HEK293T (cell line): ENCODE measurements at places on chromosomes 6 and 20.

GRCh38 chr20:4730780-4731179, 9.1 kb downstream of the PRND start:
- DNase-seq: no peak

DNA sequence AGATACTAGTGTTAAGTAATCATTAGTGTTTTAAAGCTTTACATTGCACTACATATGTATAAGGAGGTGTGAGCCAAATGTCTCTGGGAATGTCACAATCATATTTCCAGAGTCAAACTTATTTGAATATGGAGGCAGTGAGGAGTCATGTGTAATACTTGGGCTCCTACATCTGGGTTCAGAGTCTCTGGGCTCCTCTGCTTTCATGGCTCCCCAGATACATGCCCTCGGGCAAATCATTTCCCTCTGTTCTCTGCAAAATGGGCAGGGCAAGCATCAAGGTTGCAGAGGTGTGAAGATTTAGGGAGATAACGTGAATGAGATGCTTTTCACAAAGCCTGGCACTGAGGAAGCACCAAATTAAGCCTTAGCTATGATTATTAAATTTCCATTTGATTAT, 138.3 kb upstream of the SGK1 start:
- DNase-seq: no peak

DNA sequence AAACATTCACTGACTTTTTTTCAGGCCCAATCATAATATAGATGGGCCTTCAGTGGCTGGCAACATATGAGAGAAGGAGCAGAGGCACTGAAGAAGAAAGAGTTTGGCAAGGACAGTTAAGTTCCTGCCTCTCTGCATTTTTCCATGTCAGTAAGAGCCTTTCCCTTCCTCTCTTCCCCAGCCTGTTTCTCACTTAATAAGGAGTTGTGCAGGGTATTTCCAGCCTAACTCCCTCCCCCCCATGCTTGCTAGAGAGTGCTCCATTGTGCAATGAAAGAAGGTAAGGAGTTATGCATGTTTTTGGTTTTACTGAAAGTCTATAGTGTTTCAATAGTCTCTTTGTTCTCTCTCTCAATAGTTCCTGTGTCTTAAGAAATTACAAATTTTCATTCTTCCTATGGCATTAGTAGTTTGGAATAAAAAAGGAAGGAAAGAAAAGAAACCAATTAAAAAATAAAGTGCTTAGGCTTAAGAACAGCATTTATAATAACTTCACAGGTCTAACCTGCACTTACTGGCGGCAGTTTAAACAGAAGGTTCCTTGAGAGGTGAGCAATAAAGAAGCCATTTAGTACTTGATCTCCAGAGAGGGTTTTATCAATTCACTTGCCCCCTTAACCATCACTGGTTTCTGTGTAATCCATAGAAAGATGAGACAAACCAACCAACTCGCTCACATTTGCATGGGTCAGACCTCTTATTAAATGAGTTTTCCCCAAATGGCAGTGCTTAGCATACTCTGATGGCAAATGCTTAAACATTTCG, 251.1 kb downstream of the PTPRT start:
- no peak for DNase-seq

DNA sequence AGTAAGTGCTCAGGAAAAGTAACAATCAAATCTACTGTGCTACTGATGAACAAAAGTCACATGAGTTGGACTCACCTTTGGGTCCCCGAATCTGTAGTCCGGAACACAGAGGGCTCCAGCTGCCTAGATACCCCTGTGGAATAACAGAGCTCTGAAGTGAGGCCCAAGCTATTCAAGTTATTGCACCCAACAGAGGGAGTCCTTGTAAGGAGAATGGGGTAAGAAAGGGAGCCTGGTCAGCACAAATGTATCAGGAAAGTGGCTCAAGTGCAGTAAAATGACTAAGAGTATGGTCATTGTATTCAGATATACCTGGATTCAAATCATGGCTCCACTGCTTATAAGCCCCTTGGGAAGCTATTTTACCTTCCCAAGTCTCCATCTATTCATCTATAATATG, 20.9 kb downstream of the EDN1 start:
- DNase-seq: no peak

GRCh38 chr20:35697696-35698297, 1.4 kb downstream of the NFS1 start:
- DNase-seq: no peak

GRCh38 chr20:62595491-62595890, 46.8 kb upstream of the SLCO4A1 start:
- peak; percentile 67 for DNase-seq

- no peak for DNase-seq
These were observed 36.8 kb downstream of the GCM1 start for GRCh38 chr6:53111865-53112264.

GRCh38 chr6:169222126-169222525, 31.5 kb downstream of the THBS2 start:
- DNase-seq: no peak

GRCh38 chr6:15673666-15674065, 10.8 kb upstream of the DTNBP1 start:
- DNase-seq: no peak

DNA sequence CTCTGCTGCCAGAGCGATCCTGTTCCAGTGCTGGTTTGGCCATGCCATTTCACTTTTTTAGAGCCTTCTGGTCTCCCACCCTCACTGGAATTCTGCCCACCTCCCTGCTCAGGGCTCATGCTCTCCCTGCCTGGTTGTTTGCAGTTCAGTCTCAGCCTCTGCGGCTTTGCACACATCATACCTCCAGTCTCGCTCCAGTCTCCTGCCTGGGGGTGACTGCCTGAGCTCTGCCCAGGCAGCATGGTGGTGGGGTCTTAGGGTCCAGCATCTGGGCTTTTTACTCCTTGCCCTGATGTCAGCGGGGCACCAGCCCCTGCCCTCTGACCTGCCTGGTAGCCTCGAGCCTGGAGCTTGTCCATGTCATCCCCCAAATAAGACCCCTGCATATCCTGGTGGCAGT, 30.9 kb downstream of the CD83 start:
- no peak for DNase-seq

GRCh38 chr6:134196568-134197193, 121.2 kb downstream of the SGK1 start:
- no peak for DNase-seq

DNA sequence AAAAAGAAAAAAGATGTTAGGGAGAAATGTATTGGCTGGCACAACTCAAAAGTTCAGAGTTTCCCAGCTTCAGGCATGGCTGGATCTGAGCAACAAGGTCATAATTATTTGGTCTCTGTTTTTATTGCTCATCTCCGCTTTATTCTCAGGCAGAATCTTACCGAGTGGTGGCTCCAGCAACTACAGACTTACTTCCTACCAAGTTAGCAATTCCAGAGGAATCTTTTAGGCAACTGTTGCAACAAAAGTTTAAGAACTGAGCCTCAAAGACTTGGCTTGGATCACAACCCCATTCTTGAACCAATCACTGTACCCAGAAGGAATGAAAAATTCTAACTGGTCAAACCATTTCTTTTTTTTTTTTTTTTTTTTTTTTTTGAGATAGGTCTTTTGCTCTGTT, 35.5 kb upstream of the NCOA3 start:
- no peak for DNase-seq

- no peak for DNase-seq
These were observed 77.8 kb upstream of the XRN2 start for GRCh38 chr20:21225215-21225947.

GRCh38 chr6:147769496-147770087, 261.1 kb downstream of the SAMD5 start:
- no peak for DNase-seq

GRCh38 chr6:131636880-131637792, at the start of gene ENPP3:
Gene ENPP3, plus strand, starts transcription at chr6:131637302. Its CDS starts 83 bp downstream, at chr6:131637385.
- no peak for DNase-seq

DNA sequence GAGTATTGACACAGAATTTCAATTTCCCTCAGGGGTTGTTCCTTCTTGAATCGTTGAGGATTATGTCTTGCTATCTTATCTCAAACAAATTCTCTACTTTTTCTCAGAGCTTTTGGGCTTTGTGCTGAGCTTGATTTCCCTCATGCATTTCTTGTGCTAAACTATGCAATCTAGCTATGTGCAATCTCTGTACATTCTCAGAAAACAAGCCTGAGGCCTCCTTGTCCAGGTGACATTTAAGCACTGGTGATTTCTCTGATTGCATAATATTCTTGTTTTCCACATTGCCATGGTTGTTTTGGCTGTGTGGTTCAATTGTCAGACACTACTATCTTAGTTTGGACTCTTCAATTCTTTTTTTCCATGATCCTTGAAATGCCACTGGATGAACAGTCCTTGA, 81.2 kb upstream of the MAN1A1 start:
- DNase-seq: no peak

DNA sequence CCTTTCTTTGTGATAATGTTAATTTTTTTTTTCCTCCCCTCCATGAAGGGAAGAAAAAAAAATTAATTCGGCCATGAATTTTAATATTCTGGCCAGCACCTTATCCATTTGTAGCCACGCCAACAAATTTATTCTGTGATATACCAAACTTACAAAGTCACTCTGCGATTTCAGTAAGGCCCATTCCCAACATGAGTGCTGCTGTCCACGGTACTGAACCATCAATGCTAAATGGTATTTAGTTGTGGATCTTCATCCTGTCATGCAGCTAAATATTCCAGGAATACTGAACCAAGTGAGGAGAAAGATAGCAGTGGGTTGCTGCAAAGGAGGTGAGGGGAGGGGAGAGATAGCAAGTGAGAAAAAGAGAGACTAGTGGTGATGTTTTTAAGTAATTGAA, 19.5 kb upstream of the RSPH4A start:
- peak; percentile 14 for DNase-seq

DNA sequence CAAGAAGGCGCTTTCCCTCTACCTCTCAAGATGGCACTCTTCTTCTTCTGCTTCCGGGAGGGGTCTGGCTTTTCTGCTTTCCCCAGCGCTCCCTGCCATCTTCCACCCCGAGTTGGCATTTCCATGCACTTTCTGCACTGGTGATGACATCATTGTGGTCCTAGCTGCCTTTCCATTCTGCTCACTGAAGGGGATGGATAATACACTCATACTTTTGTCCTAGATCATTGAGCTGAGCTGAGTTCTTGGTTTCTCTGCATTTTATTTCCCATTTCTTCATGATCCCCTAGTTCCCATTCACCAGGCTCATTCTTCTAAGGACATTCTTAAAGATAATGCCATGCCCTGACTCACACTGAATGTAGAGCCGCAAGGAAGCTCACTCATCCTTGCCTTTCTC, 96.7 kb downstream of the EDN1 start:
- no peak for DNase-seq

DNA sequence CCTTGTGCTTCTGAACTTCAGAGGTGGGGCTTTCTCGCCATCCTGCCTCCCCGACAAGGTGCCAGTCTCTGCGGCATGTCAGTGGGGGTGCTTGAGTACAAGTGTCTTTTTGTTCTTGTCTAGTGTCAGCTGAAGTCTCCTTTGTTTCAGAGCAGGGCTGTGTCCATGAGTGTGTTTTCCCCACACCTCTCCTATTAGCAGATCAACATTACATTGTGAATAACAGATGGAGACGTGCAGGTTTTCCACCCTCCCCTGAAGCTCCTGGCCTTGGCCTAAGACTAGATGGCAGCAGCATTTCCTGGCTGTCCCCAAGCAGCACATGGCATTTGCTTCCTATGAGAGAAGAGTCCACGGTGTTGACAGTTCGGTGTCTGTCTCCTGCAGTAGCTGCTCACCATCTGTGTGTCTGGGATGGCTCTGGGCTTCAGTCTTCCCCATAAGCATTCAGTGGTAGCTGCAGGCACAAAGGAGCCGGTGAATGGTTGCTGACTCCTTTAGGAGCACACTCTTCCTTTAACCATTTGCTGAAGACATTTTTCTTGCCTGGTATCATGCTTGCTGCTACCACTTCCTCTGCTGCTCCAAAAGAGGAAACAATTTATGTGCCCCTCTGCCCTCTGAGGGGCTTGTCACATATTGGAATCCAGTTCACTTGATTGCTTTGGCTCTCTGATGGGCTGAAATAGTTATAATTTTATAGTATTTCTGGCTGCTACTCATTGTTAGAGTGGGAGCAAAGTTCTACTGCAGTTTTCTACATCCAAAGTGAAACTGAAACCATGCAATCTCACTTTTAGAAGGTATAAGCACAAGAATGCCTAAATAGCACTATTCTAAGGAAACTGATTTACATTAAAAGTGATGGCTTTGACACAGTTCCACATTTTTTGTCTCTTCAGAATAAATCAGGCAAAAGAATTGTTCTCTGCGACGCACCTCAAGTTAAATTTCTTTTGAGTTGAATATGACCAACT, 913.0 kb downstream of the C6orf118 start:
- DNase-seq: no peak

- DNase-seq: no peak
These were observed 435.7 kb upstream of the FKBP1C start for GRCh38 chr6:62775427-62776022.

DNA sequence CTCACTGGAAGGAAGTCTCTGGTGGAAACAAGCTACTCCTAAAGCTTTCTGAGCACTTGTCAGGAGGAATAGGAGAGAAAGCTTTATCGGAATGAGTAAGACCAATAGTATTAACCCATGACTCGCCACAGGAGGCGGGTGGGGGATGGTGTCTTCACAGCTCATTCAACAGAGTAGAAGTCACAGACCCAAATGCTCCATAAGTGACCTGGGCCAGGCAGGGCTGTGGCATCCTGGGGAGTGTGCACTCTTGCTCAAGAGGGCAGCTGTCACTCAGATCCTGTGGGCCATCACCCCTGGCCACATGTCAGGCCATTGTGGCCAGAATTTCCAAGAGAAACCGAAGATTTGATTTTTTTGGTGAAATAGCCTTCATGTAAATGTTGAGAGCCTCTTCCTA, 116.0 kb downstream of the SYCP2 start:
- no peak for DNase-seq

DNA sequence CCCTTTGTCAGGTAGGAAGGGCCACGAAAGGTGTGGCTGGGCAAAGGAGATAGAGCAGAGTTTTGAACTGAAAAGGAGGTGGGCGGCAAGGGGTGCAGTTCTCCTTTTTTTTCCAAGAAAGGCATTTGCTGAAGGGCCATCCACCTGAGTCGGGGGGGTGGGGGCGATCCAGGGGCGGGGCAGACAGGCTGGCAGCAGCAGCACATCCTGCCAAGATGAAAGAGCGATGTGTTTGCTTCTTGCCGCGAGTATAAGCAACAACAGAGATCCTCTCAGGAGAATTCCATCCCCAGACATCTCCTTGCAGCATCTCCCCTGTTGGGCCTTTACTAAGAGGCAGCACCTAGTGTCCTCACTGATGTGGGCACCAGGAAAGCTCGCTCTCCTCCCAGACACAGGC, 516.5 kb downstream of the CD83 start:
- no peak for DNase-seq

DNA sequence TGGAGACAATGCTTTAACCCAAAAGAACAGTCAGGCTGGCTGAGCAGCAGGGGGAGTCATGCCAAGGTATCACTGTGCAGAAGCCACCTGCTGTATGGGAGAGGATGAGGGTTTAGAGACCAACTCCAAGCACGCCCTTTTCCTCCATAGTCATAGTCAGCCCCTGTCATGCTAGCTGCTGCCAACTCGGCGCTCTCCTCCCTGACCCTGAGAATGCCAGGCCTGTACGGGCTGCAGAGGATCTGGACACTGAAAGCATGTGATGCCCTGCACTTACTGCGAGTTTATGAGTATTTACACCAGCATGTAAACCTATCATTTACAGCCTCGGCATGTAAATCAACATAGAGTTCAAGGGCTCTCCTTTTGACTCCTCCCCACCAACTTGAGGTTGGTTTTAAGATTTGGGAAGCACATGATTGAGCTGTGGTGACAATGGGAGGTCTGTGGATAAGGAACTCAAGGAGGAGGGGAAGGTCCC, 11.7 kb upstream of the SCUBE3 start:
- DNase-seq: no peak
